Stimulated activated CD4-positive, alpha-beta T cell treated with anti-CD3 and anti-CD28 coated beads, Interleukin-12 subunit alpha, Interleukin-12 subunit beta, amount 100 ng/mL, for 48 hours (primary cell): ENCODE measurements at places on chromosomes 4 and X.

- DNase-seq, result peak; percentile 86
These were observed at the start of gene FAM241A for GRCh38 chr4:112145326-112145789. FAM241A (plus strand) TSS chr4:112145454; CDS start chr4:112145581, 127 bp downstream.

- DNase-seq, result peak; percentile 38
These were observed 247.1 kb downstream of the BCOR start for GRCh38 chrX:39850630-39851152.

DNA sequence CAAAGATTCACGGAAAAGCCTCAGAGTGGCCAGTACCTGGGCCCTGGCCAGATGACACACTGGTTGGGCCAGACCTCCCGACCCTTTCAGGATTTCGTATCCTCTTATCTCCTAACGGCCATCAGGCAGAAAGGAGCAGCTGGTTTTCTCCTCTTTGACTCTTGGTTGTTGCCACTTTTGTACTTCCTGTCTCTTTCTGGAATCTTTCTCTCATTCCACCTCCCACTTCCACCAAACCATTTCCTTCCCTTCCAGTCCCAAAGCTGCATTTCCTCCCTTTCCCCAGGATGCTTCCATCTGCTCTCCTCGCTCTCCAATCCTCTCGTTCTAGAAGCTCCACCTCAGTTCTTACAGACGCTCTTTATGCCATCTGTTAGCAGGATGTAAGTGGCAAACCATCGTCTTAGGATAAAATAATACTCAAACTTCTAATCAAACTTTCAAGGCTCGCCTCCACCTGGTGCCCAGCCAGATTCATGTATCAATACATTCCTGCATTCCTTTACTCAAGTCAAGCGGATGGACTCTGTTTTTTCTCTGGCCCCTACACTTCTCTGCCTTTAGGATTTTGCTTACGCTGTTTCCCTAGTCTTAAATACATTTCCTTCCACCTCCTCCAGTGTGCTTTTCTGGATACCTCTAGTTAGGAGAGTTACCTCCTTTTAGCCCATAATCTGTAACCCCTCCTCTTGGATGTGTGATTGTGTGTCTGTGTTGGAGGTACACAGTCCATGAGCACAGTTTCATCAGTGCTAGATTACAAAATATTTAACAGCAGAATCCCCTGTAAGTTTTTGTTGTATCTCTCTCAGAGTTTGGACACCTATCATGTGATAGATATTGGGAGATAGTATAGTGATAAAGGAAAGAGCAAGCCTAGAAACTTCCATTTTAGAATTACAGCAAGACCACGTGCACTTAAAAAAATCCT, 70.4 kb downstream of the LDB2 start:
- DNase-seq, result no peak

DNA sequence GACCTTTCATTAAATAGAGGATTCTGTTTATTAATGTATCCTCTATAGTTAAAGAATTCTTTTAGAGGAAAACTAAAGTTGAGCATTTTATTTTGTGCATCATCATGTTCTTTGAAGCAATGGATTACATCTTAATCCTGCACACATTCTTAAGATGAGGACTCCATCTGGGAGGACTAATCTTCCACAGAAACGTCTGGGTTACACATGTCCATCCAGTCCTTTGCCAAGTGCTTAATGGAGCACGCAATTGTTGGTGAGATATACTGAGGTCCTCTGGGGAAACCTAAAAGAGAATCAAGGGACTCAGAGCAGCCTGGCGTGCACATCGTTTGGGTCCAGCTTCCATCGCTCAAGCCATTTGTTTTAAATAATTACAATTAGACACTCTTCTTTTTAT, 115.1 kb upstream of the SFRP2 start:
- DNase-seq, result no peak

DNA sequence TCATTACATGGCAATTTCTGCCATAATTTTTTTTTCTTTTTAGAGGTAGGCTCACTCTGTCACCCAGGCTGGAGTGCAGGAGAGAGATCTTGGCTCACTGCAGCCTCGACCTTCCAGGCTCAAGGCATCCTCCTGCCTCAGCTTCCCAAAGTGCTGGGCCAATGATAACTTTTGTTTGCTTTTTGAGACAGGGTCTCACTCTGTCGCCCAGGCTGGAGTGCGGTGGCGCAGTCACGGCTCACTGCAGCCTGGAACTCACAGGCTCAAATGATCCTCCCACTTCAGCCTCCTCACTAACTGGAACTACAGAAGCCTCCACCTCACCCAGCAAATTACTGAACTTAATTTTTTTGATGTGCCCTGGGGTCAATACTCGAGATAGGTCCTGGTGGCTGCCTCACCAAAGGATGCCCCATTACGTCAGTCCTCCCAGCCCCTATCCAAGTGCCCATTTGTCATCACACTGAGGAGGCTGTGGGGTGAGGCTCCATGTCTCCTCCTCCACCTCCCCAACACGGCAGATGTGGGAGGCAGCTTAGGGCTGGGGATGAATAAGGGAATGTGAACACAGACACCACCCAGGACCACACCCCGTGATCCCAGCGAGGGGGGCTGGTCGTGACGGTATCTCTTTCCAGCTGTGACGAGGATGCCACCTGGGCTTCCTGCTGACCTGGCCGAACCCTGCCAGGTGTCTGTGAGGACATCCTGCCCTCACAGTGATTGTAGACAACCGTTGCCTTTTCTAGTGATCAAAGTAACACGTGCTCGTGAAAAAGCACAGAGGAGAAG, 12.4 kb upstream of the NKX1-1 start:
- DNase-seq, result no peak

GRCh38 chrX:7059214-7059838, 88.2 kb upstream of the STS start:
- DNase-seq, result no peak

- no peak for DNase-seq
These were observed 425.2 kb downstream of the IDS start for GRCh38 chrX:149079805-149080406.

GRCh38 chr4:105150503-105150902, 3.8 kb downstream of the TET2 start:
- DNase-seq, result no peak

- no peak for DNase-seq
These were observed 94.1 kb upstream of the ACSL4 start for GRCh38 chrX:109826954-109827708.

GRCh38 chr4:41839916-41840854, 91.7 kb upstream of the PHOX2B start:
- DNase-seq, result no peak

- no peak for DNase-seq
These were observed 138.9 kb downstream of the SOWAHB start for GRCh38 chr4:76758996-76759395.

- DNase-seq, result no peak
These were observed 23.7 kb downstream of the CC2D2A start for GRCh38 chr4:15493411-15493810.

GRCh38 chrX:132795181-132795580, 163.2 kb downstream of the HS6ST2 start:
- no peak for DNase-seq

- DNase-seq, result no peak
These were observed 198.4 kb upstream of the SFRP2 start for GRCh38 chr4:153987291-153987690.

- DNase-seq, result no peak
These were observed 176.5 kb upstream of the DKK2 start for GRCh38 chr4:107212565-107212964.

DNA sequence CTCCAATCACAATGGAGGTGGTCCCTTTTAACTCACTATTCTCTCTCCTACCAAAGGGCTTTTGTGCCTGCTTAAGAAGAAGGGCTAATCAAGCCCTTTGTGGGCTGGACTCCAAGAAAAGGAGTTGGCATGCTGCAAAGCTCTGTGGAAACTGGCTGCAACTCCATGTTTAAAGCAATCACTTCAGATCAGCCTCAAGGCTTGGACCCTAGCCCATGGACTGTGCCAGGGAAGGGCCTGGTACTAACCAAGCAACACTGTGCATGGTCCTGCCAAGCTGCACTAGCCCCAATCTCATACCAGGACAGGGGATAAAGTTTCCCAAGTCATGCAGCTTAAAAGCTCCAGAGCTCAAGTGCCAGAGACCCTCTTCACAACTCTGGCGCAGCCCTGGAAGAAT, 86.7 kb downstream of the ATP8A1 start:
- no peak for DNase-seq

GRCh38 chrX:132373610-132374009, 115.2 kb downstream of the MBNL3 start:
- DNase-seq, result no peak

GRCh38 chr4:155497306-155497705, 120.5 kb upstream of the MAP9 start:
- no peak for DNase-seq

GRCh38 chr4:124105212-124105611, 607.3 kb downstream of the ANKRD50 start:
- no peak for DNase-seq

DNA sequence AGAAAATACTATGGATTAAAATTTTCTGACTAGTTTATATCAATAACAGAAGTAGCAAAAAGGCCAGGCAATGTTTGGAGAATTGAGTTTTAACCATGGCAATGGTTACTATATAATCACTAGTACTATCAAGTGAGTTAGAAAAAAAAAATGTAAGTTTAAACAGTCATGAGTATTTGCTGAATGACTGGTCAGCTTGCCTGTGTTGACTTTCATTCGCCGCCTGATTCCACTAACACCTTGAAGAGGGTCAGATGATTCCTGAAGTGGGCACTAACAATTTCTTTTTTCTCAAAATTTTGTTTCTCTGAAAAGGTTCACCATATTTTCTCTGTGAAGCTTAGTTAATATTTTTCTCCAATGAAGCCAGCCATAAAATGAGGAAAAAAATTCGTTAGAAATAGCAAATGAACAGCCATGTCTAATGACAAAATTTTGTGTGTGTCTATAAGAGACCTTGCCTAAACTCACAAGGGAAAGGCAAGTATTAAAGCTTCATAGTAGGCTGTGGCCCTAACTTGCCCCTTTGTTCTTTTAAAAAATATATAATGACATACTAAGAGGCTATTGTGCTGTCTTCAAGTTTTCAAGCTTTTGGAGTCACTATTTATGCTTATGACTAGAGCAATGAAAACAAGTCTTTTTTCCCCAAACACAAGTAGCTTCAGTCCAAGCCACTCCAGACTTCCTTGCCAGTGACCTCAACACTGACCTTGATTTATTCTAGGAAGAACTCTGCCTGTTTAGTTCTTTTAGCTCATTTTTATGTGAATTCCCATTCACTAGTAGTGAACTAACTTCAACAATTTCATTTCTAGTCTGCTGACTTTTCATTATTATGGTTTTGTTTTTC, 18.4 kb upstream of the FHDC1 start:
- DNase-seq, result no peak

DNA sequence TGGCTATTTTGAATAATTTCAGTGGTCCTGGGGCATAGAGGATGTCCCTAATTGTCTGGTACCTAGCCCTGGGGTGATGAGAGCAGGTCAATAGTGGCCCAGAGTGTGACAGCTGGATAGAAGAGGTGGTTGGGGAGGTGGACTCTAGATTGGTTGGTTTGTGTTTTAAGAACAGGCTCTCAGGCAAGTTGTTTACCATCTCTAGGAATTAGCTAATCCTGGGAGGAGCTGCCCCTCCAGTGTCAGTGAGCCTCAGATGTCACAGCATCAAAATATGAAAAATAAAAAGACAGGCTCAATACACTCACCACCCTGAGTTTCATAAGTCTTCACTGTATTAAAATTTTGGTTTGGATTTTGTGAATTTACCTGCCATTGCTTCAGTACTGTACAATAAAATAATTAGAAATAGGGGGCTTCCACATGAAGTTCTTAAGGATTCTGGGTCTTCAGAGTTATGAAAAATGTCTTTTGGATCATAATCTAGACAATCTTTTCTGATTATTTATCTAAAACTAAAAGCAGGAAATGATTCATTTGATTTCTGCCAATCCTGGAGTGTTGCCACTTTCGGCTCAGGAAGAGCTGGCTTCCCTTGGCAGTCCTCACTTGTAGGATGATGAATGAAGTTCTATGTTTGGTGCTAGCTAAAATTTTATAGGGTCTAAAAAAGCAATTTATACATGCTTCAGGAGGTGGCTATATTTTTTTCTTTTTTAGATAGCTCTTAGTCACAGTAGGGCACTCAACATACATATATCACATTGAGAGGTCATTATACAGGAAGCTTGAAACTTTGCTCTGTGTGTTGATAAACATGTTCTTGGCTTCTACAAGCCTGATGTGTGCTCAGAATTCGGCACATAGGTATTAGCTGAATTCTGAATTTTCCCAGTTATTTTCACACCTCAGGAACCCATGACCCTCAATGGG, 395.1 kb downstream of the RAB28 start:
- no peak for DNase-seq

- DNase-seq, result no peak
These were observed 1604.6 kb downstream of the PCDH18 start for GRCh38 chr4:135927651-135928050.

- no peak for DNase-seq
These were observed 3.9 kb downstream of the BST1 start for GRCh38 chr4:15706646-15707362.

DNA sequence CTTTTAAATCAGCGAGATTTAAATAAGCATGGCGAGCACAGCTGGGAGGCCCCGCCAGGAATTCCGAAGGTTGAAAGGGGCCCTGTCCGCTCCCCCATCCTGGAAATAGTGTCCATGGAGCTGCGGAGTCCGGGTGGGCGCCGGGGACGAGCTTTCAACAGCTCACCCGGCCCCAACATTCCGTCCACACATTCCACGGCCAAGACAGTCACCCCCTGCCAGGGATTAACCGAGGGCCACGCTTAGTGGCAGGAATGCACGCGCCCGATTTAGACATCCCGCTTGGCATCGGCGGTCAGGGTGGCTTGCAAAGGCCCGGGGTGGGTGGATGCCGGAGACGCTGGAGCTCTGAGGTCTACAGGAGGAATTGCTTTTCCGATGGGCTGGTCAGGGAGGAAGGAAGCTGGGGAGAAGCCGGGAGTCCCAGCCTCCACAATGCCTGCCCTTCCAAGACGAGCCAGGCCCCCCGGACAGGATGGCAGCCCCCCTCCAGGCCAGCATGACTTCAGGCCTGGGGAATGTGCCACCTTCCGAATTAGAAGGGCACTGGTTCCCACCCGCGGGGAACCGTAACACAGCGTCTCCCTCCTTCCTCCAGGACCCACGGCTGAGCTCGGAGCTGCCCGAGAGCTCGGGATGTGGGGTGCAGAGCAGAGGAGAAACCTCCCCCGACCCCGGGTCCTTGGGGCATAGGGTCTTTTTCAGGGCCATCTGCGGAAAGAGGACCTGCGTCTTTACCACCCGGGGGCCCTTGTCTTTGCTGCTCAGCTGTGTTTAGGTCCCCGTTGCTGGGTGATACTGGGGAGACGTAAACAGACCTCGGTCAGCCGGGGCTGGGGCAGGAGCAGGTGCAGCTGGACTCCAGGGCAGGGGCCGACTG, 26.9 kb upstream of the PPP2R3B start:
- no peak for DNase-seq
